Activated CD8-positive, alpha-beta memory T cell treated with anti-CD3 and anti-CD28 coated beads for 1 hour (primary cell): ENCODE measurements at places on chromosomes 1 and 21.

DNA sequence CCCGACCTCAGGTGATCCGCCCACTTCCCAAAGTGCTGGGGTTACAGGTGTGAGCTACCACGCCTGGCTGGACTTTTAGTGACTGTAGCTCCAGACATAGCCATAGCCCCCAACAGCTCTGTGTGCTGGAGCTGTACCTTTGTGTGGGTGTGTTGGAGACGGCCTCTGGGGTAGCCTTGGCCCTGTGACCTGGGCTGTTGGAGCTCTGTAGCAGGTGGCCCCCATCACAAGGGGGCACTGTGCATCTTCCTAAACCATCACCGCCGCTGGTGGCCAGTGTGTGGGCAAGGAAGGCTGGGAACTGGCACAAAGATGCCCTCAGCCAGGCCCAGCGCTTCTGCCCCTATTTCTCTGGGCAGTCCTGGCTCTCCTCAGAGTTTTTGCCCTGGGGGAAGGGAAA lies 38.4 kb upstream of the FOXO6 start:
- no peak for DNase-seq

- DNase-seq = no peak
Observed at GRCh38 chr1:9438431-9439073, 100.7 kb upstream of the SLC25A33 start.

DNA sequence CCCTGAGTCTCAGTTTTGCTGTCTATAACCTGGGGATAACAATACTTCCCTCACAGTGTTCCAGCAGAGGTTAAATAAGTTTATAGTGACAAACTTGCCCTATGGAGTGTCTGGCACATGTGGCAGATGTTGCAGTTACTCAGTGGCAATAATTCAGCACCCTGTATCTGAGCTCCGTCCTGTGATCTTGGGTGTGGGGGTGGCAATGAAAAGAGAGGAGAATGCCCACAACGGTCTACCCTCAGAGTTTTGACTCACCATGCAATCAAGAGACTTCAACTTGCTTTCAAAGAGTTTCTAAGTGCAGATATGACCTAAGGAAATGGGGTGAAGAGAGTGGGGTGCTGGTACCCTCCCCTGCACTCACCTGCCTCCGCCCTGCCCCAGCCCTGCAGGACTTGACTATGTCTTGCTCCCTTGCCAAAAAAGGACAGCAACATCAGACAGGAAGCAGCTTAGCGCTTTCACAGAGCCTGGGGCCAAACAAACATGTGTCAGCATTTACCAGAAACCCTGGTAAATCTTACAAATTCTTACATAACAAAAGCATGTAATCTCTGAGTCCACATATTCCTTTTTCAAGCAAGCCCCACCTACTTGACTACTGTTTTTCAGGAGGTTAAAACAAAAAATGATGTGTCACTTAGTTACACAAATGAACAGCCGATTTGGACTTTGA lies 185.1 kb upstream of the CAMK1G start:
- DNase-seq = no peak

- no peak for DNase-seq
Observed at GRCh38 chr1:15038232-15039016, 115.1 kb upstream of the TMEM51 start.

- DNase-seq = no peak
Observed at GRCh38 chr1:210384625-210385024, 55.9 kb downstream of the HHAT start.

- DNase-seq = no peak
Observed at GRCh38 chr21:35861661-35862060, 198.7 kb downstream of the SETD4 start.

DNA sequence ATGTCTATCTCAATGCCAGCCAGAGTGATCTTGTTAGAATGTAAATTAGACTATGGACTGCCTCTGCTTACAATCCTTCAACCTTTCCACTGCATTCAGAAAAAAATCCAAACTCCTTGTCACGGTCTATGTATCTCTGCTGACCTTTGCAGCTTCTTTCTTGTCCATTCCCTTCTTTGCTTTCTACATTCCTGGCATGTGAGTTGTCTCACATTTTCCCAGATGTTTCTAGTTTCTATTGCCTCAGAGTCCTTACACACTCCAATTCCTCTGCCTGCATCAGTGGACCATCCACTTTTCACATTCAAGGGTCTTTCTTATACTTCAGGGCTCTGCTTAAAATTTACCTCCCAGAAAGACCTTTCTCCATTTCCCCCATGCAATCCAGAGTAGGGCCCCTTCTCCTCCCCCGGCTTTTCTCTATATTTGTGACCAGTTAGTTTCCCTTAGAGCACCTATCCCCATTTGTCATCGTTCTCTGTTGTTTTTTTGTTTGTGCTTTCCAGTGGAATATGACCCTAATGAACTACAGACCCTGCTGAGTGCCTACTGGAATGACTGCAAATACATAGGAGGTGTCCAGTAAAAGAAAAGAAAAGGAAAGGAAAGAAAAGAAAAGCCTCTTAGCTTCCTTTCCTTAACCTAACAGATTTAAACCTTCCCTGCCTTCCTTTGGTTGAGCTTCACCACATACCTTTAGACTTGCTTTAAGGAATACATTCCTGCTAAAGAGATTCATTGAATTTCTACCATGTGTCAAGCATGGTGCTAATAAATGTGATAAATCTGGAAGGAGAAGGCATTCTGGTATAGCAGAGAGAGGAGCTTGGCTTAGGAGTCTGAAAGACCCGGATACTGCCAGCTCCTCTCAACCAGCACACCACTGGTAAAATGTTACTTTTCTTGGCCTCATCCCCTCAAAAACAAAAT lies 102.0 kb downstream of the DIRAS3 start:
- DNase-seq = no peak

GRCh38 chr1:225347123-225347683 lies 80.6 kb downstream of the LBR start:
- DNase-seq = no peak

- no peak for DNase-seq
Observed at GRCh38 chr1:9211291-9211811, 23.2 kb upstream of the H6PD start.

GRCh38 chr1:56070601-56071000 lies 508.8 kb downstream of the PLPP3 start:
- DNase-seq = no peak

GRCh38 chr1:194600716-194601115 lies 1414.3 kb upstream of the B3GALT2 start:
- DNase-seq = no peak

DNA sequence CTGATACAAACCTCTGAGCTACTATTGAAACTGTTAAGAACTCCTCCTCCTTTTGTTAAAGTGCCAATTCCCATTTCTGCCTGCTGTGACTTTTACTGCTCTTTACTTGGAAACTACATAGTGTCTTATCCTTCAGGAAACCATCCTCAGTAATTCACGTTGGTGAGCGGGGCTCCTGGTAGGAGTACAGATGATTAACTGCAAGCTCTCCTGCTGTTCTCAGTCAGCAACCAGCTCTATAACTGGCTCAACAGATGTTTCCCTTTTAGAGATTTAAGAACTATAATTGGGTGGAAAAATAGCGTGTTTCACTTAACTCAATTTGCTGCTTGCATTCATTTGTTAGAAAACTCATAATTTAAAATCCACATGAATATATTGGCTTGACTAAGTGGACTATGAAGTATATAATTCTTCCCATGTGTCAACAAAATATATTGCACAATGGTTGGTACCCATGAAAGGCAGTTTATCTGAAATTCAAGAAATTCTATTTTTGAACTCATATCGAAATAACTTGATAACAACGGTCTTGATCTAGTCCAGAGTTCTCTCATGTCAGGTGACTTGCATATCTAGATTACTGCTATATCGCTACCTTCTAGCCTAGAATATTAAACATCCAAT lies 574.0 kb downstream of the KCNT2 start:
- DNase-seq = no peak

- DNase-seq = no peak
Observed at GRCh38 chr21:18155508-18156193, 89.0 kb upstream of the CHODL start.

GRCh38 chr1:235415008-235415904 lies 48.0 kb downstream of the TBCE start:
- peak; percentile 28 for DNase-seq

DNA sequence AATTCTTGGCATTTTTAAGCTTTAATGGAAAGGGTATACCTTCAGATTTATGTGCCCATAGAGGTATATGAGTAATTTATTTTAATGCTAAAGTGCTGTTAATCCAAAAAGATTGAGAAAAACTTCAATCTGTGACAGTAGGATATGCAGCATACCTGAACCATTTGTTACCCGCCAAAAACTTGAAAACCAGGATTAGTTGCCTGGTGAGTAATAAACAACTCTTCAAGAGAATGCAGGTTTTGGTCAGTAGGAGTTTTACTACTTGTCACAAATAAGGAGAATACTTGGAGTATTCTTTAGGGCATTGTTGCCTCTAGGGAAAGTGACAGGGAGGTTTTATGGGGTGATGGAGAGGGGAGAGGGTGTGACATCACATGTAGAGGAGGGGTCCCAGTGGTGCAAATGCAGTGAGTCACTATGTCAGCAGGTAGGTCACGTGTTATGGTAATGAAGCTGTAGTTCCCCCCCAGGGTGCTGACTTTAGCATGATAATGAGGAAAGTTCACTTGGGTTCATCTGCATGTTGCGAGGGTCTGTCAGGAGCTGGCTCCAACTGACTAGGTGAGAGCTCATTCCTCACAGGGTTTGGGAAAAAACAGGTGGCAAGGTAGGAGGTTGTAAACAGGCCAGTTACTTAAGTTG lies 23.1 kb downstream of the USP25 start:
- no peak for DNase-seq

GRCh38 chr1:31161571-31161970 lies 78.1 kb downstream of the NKAIN1 start:
- DNase-seq = no peak

DNA sequence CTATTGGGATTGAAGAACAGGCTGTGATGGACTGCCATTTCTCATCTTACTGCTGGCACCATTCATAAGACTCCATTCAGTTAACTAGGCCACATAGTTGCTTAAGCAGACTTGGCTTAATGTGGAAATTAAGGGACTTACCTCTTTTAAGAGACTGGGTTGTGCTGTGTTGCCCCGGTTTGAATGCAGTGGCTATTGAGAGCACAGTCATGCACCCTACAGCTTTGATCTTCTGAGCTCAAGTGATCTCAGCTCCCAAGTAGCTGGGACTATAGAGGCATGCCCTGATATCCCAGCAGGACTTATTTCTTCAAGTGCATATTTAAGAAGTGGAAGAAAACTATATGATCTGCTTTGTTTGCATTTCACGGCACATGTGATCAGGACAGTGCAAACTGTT lies 181.1 kb downstream of the RASAL2 start:
- DNase-seq = no peak

GRCh38 chr1:169546087-169546995 lies 39.9 kb downstream of the F5 start:
- peak; percentile 12 for DNase-seq

DNA sequence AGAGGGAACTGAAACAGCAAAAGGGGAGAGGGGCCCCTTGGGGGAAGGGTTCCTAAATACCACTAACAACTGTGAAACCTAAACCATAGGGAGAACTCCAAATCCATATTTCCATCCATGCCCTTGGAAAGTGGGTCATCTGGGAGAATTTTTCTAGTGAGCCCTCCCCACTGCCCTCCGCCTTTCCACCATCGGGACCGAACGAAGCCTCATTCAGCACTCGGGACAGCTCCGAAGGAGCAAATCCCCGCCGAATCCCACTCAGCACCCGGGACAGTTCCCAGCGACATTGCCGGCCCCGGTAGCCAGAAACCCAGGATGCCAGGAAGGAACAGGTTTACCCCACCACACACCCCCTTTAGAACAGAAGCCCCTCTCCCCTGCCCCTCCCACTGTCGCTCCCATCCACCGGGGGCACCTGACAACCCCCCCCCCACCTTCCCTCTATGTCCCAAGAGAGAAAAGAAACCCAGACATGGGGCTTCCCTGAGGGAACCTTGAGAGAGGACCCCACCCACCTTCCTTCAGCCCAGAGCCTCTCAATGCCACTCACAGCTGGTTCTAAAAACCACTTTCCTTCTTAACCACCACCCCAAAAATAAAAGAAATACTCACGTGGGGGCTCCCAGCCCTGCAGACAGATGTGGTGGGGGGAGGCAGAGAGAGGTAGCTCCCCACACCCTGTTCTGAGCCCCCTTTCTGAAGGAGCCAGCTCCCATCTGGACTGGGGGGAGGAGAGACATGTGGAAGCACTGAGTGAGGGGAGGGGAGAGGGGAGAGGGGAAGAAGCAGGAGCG lies 4.5 kb downstream of the DLGAP3 start:
- peak; percentile 43 for DNase-seq

- DNase-seq = no peak
Observed at GRCh38 chr1:67441739-67442281, 11.6 kb upstream of the SERBP1 start.

DNA sequence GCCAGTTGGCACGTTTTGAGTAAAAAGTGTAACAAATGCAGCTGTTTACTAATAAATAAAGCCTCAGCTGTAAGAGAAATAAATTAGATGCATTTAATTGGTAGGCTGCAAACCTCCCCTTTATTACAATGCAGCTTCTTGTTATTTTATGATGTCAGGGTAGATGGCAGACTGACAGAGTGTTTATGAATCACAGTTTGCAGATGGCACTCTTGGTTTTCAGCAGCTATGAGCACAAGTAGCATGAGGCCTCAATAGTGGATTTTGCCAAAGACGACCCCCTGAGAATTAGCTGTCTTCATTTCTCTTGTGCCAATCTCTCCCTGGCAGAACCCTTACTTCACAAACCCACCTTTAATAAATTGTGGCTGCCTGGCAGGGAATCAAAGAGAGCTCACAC lies 161.2 kb upstream of the C1orf87 start:
- DNase-seq = no peak

GRCh38 chr1:108893141-108893530 lies 16.4 kb downstream of the GPSM2 start:
- DNase-seq = no peak

- no peak for DNase-seq
Observed at GRCh38 chr1:113765306-113766230, 6.3 kb upstream of the PHTF1 start.

DNA sequence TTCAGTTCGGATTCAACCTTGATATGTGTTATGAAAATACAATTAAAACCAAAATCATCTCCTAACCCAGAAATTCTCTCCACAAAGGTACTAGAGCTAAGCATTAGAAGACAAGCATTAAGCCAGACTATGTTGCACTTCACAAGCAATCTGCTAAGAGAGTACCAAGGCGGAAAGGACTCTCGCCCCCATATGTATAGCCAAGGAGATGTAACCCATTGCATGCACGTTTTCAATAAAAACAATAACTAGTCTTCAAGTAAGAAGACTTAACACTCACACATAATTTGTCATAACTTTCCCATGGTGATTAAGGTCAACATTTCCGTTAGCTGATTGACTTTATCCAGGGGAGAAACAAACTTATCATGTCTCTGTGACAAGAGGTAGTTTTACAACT lies 27.6 kb upstream of the PTPRC start:
- DNase-seq = no peak

- DNase-seq = no peak
Observed at GRCh38 chr1:32172621-32173245, 6.7 kb upstream of the TXLNA start.

DNA sequence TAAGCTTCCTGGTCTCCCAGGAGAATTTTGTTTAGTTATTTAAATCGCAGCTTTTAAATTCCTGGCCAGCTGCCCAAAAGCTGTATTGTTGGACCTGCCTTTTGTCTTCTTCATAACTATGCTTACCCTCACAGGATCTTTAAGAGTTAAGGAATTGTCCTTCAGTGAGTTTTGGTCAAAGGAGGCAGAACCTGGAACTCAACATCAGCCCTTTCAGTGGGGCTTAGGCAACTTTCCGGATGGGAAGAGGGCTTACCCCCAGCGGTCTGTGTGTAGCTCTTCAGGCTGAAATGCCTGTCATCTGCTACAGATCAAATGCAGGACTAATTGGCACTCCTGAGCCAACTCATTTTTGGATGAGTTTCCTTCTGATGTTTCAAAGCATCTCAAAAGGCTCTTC lies 402.6 kb downstream of the SIPA1L2 start:
- DNase-seq = no peak

GRCh38 chr1:83086346-83086745 lies 912.6 kb downstream of the TTLL7 start:
- no peak for DNase-seq
